ENCODE measurements at places on chromosomes 13 and 19. TPM values are rescaled to one million over a fixed set of nuclear protein-coding genes. Genes with fewer than 3 reads are reported as not detected.
A peak's percentile ranks its signal among the peaks of the same experiment; 100 is the strongest.

GRCh38 chr13:43675577-43675976 is 111.2 kb downstream of the ENOX1 start:
- DNase-seq = no peak

GRCh38 chr19:2618611-2619010 is 83.9 kb downstream of the GNG7 start:
- peak; percentile 95 for DNase-seq

Gene GJA3
- 0.42 TPM for total RNA-seq

- no peak for DNase-seq
These were observed 175.3 kb downstream of the ZIC5 start for GRCh38 chr13:99796175-99796819.
